T-helper 17 cell (primary cell): ENCODE measurements at places on chromosomes 13 and 19. TPM values are rescaled to one million over a fixed set of nuclear protein-coding genes. Genes with fewer than 3 reads are reported as not detected.

ZNF91 gene
- 52.9 TPM for total RNA-seq

BRD4 gene
- total RNA-seq: 120 TPM

GRCh38 chr13:36385489-36385888 lies 39.3 kb upstream of the SPART start:
- H3K27me3 ChIP-seq: peaks cover 9% of the 10 kb centered on the region
- H3K27ac ChIP-seq: no peak overlapping the region
- no peaks in the 10 kb centered on the region for H3K4me1 ChIP-seq
- no peak for DNase-seq
- H3K36me3 ChIP-seq: no peaks in the 10 kb centered on the region

GRCh38 chr13:98575904-98576199 lies 1.1 kb downstream of the STK24 start:
- H3K27ac ChIP-seq: peak overlapping the region; percentile 99
- no peaks in the 10 kb centered on the region for H3K27me3 ChIP-seq
- peaks cover 48% of the 10 kb centered on the region for H3K4me1 ChIP-seq
- DNase-seq: no peak
- H3K36me3 ChIP-seq: no peaks in the 10 kb centered on the region

DNA sequence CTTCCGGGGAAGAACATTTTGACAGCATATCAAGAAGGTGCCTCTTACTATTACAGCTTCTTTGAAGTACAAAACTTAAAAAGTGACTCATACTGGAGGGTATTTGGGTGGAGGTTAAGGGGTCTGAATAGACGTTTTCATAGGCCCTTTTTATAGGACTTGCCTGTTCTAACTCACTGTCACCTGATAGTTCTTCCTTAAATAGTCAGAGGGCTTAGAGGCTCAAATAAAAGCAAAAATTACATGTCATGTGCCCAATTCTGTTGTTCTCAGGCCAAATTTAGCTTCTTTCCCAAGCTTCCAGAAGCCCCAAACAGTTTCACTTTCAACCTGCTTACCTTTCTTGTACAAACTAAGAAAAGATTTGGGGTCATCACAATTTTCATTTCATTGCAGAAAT lies 16.1 kb upstream of the SLC46A3 start:
- no peak overlapping the region for H3K4me3 ChIP-seq
- no peak for DNase-seq
- peaks cover 2% of the 10 kb centered on the region for H3K4me1 ChIP-seq
- peaks cover 15% of the 10 kb centered on the region for H3K27me3 ChIP-seq

GRCh38 chr19:38917516-38917915 lies 5.5 kb upstream of the CCER2 start:
- no peak for DNase-seq
- no peak overlapping the region for H3K4me3 ChIP-seq
- no peaks in the 10 kb centered on the region for H3K27me3 ChIP-seq
- no peaks in the 10 kb centered on the region for H3K36me3 ChIP-seq
